ENCODE measurements at places on chromosomes 12 and 14. TPM values are rescaled to one million over a fixed set of nuclear protein-coding genes. Genes with fewer than 3 reads are reported as not detected.

Gene SLCO1B1
- total RNA-seq = not detected

DNA sequence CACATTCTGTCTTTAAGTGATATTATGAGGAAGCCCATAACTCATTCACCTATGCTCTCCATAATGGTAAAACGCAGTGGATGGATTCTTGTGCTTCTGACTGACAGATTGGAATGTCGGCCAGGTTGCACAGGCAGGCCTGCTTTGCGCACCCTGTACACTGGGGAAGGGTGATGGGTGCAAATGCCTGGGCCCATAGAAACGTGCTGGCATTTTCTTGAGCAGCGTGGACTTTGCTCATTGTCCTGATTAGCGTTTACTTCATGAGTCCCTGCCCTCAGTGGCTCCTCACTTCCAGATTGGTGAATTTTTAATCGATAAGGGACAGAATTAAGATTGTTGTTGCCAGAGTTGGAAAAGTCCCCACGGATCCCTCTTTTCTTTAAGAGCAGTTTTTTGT is 80.9 kb upstream of the TRAF3 start:
- DNase-seq = no peak

Gene PLEKHG7
- not detected for total RNA-seq

GRCh38 chr12:88579601-88580050 is 645 bp downstream of the KITLG start:
- no peak for DNase-seq

DNA sequence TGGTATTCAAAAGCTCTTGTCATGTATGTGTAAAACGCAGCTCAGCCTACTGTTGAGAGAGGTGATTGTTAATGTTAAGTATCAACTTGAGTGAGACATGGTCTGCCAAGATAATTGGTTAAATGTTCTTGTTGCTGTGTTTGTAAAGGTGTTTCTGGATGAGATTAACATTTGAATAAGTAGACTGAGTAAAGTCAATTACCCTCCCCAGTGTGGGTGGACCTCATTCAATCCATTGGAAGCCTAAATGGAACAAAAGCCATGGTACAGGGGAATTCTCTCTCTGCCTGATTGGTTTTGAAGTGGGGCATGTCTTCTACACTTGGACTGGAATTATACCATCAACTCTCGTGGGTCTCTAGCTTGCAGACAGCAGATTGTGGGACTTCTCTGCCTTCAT is 63.8 kb upstream of the RERGL start:
- DNase-seq = no peak

DNA sequence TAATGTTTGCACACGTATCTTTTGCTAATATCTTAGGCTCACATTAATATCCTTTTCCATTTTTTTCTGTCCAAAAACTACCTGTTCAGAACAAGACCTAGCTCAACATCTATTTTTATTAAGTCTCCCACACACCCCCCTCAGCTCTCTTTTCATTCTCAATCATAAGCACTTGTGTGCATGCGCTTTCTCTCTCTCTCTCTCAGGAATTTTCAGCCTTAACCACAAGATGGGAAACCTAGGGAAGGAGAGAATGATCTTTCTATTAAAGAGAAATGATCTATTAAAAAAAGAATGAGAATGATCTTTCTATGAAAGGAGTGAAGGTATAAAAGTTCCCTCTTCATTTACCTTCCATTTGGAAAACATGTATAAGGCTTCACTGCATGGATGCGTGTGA is 39.7 kb upstream of the AP4S1 start:
- DNase-seq = no peak

Gene EEA1
- total RNA-seq = 9.2 TPM

- DNase-seq = peak; percentile 60
These were observed 35.9 kb downstream of the ACADS start for GRCh38 chr12:120761519-120761934.

DNA sequence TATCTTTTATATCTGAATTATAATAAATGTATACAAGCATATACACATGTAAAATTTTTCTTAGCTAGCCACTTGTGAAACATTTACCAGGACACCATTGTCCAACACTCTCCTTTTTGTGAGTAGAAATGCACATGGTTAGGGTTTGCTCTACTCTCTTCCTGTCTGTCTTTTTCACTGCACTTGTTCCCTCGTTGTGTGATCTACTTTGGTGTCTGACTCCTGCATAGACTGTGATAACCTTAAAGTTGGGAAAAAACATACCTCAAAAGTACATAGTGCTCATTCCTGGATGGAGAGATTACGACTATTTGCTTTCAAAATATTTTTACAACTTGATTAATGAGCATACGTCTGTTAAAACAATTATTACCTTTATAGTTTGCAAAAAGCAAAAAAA is 294.1 kb upstream of the FLRT2 start:
- DNase-seq = no peak

DNA sequence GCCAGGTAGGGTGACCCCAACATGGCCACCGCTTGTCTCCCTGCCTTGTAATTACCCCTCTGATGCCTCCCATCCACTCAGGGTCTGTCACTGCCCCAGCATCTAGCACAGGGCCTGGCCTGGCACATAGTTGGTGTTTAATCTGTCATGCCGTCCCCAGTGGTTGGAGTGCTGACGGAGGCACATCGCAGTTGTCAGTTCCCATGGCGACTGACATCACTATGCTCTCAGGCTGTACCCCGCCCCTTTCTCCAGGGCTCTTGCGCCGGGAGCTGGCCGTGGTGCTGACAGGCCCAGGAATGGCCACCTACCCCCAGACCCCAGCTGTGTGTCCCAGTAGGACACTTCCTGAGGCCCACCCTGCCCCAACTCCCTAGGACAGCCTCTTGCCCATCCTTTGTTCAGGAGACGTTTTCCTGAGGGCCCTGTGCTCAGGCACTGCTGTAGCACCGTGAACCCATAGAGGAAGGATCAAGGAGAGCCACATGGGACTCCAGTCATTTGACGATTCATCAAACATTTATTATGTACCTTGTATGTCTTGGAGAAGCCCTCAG is 23.0 kb downstream of the FAM222A start:
- DNase-seq = peak; percentile 56

Gene RTN1
- 0.79 TPM for total RNA-seq

- DNase-seq = no peak
These were observed 360.4 kb upstream of the FOXG1 start for GRCh38 chr14:28406196-28406595.

All from kidney epithelial cell (primary cell).